ENCODE measurements at places on chromosomes 16 and 17.
A peak's percentile ranks its signal among the peaks of the same experiment; 100 is the strongest.

- no peak for DNase-seq
Measured at GRCh38 chr17:51188271-51188833, 22.1 kb downstream of the NME2 start.

- no peak for DNase-seq
Measured at GRCh38 chr17:67582673-67583081, 135.1 kb upstream of the NOL11 start.

GRCh38 chr17:82566129-82566960 lies 46.8 kb downstream of the FOXK2 start:
- DNase-seq, result no peak

DNA sequence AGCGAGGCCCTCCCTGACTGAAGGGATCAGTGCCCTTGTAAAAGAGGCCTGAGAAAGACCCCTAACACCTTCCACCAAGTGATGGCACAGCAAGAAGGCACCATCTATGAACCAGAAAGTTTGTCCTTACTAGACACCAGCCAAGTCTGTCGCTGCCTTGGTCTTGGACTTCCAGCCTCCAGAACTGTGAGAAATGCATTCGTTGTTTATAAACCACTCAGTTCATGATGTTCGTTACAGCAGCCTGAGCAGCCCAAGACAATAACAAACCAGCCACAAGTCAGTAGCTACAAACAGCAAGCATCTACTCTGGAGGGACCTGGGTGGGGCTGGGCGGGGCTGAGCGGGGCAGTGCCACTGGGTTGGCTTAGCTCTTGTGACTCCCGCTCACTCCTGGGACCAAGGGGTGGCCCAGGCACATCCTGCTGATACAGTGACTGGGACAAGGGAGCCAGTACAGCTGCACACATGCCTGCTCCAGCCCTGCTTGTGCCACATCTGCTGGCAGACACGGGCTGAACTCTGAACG lies 234.9 kb downstream of the IRF8 start:
- DNase-seq, result no peak

- peak; percentile 88 for DNase-seq
Measured at GRCh38 chr17:29369831-29370735, 20.1 kb upstream of the TAOK1 start.

GRCh38 chr17:40547079-40547784 lies 18.0 kb downstream of the CCR7 start:
- no peak for DNase-seq

GRCh38 chr17:45718791-45719190 lies 65.3 kb upstream of the CRHR1 start:
- no peak for DNase-seq

DNA sequence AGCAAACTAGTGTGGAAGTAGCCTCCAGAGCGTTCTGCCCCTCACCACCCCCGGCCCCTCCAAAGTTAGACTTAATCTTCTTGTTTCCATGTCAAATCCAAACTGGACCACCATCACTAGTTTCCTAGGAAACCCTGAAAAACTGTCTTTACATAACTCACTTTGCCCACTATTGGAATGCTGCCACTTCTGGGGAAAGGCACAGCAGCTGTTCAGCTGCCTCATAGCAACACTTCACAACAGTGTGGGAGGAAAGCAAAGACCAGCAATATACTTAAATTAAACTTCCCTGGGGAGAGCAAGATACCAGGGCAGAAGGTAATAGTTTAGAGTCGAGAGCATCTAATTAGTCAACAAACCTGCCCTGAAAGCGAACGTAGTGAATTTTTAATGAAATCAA lies 452.2 kb downstream of the KCNJ2 start:
- no peak for DNase-seq

GRCh38 chr17:74153821-74154430 lies 49.6 kb upstream of the RPL38 start:
- no peak for DNase-seq

- no peak for DNase-seq
Measured at GRCh38 chr17:2940352-2940751, 123.1 kb downstream of the OR1D5 start.

DNA sequence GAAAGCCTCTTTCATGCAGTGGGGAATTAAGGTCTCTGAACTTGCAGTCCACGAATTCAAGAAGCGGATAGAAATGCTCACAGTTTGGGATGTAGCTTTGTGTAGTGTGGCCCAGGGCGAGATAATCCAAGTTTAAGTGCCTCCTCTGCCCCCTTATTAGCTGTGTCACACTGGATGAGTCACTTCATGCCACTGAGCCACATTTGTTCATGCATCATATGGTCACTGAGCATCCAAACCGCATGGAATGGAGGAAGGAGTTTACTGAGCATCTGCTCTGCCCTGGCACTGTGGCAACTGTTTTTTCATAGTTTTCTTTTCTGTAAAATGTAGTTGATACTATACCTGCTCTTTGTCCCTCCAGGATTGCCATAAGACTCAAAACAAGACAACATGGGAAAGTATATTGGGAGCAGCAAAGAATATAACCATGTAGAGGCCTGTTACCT lies 15.1 kb upstream of the DHX8 start:
- peak; percentile 78 for DNase-seq

GRCh38 chr17:21042458-21043295 lies at the start of gene USP22:
Gene USP22, minus strand, starts transcription at chr17:21043011. Its CDS starts 176 bp downstream, at chr17:21042835.
- peak; percentile 98 for DNase-seq

DNA sequence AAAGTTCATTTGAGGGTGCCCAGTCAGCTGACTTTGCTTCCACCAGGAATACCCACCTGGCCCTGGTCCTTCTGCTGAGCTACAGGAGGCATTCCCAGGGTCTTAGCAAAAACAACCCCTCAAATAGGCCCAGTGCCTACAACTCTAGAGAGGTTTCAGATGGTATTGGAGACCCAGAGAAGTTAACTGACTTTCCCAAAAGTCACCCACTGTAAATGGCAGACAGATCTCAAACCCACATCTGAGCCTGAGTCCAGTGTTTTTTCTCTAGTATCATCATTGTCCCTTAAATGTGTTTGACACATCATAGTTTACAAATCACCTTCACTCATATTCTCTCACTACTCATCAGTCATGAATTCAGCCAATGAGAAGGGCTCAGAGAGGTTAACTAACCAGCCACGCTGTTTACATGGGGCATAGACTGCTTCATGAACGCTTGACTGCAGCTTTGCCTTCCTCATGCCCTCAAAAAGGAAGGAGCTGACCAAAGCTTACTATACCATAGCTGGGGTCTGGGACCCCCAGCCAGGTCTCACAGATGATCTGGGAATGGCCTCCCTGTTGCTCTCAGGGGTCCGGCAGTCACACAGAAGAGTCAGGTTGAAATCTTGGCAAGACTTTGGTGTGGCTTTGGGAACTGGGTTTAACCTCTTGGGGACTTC lies 3.7 kb downstream of the PHOSPHO1 start:
- no peak for DNase-seq

DNA sequence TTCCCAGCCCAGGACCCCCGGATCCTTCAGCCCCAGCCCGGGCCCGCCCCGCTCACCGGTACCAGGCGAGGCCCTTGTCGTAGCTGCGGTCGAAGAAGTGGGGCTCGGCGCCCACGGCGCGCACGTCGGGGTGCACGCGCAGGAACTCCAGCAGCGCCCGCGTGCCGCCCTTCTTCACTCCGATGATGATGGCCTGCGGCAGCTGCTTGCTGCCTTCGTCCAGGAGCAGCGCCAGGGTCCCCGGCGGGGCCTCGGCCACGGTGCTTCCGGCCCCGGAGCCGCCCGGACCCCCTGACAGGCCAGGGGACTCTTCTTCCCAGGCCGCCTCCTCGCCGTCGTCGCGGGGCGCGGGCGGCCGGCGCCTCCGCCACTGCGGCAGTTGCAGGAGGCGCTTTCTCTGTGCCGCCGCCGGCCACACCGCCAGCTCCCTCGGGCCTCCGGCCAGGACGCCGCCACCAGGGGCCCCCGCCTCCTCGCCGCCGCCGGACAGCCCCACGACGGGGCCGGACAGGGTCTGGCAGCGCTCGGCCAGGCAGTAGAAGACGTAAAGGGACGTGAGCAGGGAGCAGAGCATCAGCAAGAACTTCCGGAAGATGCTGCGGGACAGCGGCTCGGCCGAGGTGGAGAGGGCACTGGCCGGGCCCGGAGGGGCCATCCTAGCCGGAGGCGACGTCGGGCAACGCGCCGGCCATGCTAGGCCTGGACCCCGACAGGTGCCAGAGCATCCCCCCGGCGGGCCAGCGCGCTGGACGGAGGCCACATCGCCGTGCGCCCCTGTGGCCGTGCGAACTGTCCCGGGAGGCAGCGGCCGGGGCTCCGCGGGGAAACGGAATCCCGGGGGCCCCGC lies 1.0 kb downstream of the HS3ST3A1 start:
- no peak for DNase-seq
